ENCODE measurements at places on chromosomes 4 and X. TPM values are rescaled to one million over a fixed set of nuclear protein-coding genes. Genes with fewer than 3 reads are reported as not detected.

GRPR gene
- 0.91 TPM for polyA plus RNA-seq

PHEX gene
- 5.0 TPM for polyA plus RNA-seq

SLITRK4 gene
- 4.5 TPM for polyA plus RNA-seq

PACRGL gene
- polyA plus RNA-seq = 12.7 TPM

CYP2U1 gene
- polyA plus RNA-seq = 4.9 TPM

PTCHD1 gene
- 0.74 TPM for polyA plus RNA-seq

GNL3L gene
- 15.2 TPM for polyA plus RNA-seq

ADRA2C gene
- polyA plus RNA-seq = 1.8 TPM

H2BW2 gene
- not detected for polyA plus RNA-seq

CAPN6 gene
- polyA plus RNA-seq = 699 TPM

PRR32 gene
- polyA plus RNA-seq = 175 TPM

CABS1 gene
- not detected for polyA plus RNA-seq

ASB5 gene
- polyA plus RNA-seq = 93.2 TPM

AKAP14 gene
- polyA plus RNA-seq = not detected

GRSF1 gene
- polyA plus RNA-seq = 152 TPM

GC gene
- not detected for polyA plus RNA-seq

PSAPL1 gene
- polyA plus RNA-seq = not detected

Data from muscle of arm (tissue), 14 donors.